ENCODE measurements at places on chromosomes 12 and 14. TPM values are rescaled to one million over a fixed set of nuclear protein-coding genes. Genes with fewer than 3 reads are reported as not detected.

Gene NR1H4
- total RNA-seq, result not detected

DNA sequence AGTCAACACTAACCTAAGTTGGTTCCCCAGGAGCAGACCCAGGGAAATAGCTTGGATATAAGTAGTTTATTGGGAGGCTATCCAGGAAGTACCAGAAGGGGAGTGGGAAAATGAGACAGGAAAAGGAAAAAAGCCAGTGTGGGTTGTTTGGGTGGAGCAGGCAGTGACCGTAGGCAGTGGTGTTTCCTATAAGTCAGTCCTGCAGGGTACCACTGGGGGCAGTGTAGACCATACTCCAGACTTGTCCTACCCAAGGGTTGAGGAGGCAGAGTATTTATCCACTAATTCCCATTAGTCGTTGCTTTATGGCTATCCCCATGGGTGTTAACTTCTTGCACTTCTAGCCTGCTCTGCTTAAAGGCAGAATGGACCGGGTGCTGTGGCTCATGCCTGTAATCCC is 6.4 kb upstream of the CCDC60 start:
- no peak for DNase-seq

DNA sequence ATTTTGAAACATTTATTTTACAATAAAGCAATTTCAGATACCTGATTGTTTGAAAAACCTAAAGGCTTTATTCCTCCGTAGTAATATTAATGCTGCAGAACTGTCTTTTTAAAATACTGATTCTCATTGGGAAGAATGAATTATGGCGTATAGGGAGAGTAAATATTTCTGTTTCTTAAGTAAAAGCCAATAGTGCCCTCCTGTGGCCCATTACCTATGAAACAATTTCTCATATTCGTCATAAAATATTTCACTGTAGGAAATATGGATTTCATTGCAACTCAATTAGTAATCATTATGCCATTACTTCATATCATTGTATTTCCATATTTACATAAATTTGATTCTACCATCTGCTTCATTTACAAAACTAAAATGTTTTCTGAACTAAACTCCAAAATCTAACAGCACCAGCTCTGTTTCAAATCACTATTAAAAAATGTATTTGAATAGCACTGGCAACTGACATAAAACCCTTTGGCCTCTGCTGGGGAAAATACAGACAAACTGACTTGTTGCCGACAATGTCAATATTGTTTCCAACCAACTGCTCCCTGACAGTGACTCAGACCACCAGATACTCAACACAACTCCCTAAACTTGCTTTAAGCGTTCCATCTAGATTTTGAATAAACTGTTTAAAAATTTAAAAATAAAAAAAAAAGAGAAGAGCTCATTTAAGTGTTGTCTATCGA is 290.3 kb downstream of the NAV3 start:
- no peak for DNase-seq

DNA sequence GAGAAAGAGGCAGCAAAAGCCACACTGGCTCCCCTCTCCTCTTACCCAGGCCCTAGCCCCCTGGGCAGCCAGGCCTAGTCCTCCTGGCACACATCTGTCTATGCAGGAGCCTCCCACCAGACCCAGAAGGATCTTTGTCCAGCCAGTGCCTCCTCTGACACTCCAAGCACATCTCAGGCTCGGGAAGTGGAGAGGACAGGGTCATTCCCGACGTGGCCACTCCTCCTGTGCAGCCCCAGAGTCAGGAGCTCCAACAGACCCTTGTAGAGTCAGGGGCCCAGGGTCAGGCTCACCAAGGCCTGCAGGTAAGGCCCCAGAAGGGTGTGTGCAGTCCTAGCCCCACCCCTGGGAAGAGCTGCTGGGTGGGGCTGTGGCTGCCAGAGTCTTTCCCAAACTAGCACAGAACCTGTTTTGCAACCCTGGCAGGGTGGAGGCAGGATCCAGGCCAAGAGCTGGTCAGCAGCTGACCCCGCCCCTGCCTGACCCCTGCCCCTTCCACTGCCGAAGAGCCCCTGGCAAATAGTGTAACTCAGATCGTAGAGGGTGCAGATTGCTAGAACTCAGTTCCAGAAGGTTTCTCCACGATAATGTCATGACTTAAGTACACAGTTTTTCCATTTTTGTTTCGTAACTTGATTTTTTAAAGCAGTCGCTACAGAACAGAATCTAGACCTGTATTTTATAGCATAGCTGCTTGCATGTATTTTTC is 26.6 kb upstream of the PNMA1 start:
- DNase-seq, result no peak

- no peak for DNase-seq
Observed at GRCh38 chr12:103676893-103677292, 89.8 kb downstream of the STAB2 start.

GRCh38 chr12:48972213-48972951 is 847 bp upstream of the WNT10B start:
- peak; percentile 44 for DNase-seq

All from activated naive CD8-positive, alpha-beta T cell treated with anti-CD3 and anti-CD28 coated beads, Interleukin-2, amount 10 ng/mL, durations not matched to agents 7 days and 5 days (primary cell).